Osteoblast (primary cell): ENCODE measurements at places on chromosomes 12 and 14. TPM values are rescaled to one million over a fixed set of nuclear protein-coding genes. Genes with fewer than 3 reads are reported as not detected.

The SUDS3 gene
- 25.9 and 29.7 TPM in 2 replicates for total RNA-seq

The MYBPC1 gene
- not detected in 2 replicates for total RNA-seq

The ALX1 gene
- not detected in 2 replicates for total RNA-seq

The GSKIP gene
- 22.4 and 26.8 TPM in 2 replicates for total RNA-seq

The C1R gene
- 313 and 330 TPM in 2 replicates for total RNA-seq

The OR6C68 gene
- total RNA-seq = not detected in 2 replicates

- H3K27me3 ChIP-seq = peaks cover 20% of the 10 kb centered on the region
- H3K4me1 ChIP-seq = no peaks in the 10 kb centered on the region
- no peak for DNase-seq
- H3K4me3 ChIP-seq = no peak overlapping the region
Measured at GRCh38 chr12:11922361-11922760, 148.4 kb upstream of the BCL2L14 start.

DNA sequence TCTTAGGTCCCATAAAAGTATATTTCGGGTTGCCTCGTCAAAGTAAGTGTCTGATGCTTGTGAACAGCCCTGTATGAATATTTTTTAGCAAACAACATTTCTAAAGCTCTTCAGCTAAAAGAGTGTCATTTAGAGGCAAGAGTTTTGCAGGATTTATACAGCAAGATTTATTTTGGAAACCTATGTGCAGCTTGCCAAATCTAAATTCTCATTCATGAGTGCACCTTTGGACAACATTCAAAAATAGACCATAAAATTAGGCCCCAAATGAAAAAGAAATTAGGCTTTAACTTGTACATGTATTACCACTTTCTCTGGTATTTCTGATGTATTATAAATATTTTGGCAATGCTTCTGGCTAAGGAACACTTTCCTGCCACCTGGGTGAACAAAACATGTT, 224.4 kb upstream of the PDZRN4 start:
- H3K36me3 ChIP-seq = no peaks in the 10 kb centered on the region
- H3K27me3 ChIP-seq = no peaks in the 10 kb centered on the region
- H3K4me1 ChIP-seq = no peaks in the 10 kb centered on the region
- H3K4me3 ChIP-seq = no peak overlapping the region

DNA sequence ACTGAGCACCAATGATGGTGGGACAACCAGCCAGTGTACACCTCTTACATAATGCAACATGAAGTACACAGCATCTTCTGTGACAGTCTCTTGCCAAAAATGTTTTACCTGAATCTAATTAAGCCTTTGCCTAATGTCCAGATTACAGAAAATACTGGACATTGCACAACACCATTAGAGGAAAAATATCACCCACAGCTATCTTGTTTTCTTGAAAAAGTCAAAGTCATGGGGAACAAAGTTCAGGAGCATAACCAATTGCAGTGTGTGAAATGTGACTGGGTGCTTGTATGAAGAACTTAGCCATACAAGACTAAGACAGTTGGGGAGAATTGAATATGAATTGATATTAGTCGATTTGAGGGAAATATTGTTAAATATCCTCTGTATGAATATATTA, 12.1 kb upstream of the ANO6 start:
- H3K27ac ChIP-seq = no peak overlapping the region
- H3K36me3 ChIP-seq = no peaks in the 10 kb centered on the region
- DNase-seq = no peak
- no peak overlapping the region for H3K4me3 ChIP-seq
- no peaks in the 10 kb centered on the region for H3K27me3 ChIP-seq
- no peaks in the 10 kb centered on the region for H3K4me1 ChIP-seq

- no peaks in the 10 kb centered on the region for H3K27me3 ChIP-seq
- peak; percentile 97 for DNase-seq
- H3K4me1 ChIP-seq = peaks cover 28% of the 10 kb centered on the region
- H3K27ac ChIP-seq = peak overlapping the region; percentile 72
- no peaks in the 10 kb centered on the region for H3K36me3 ChIP-seq
Measured at GRCh38 chr12:52836042-52836466, 1.9 kb upstream of the KRT79 start.

GRCh38 chr12:122250047-122250446, 16.2 kb downstream of the VPS33A start:
- DNase-seq = no peak
- peaks cover 16% of the 10 kb centered on the region for H3K36me3 ChIP-seq
- H3K4me3 ChIP-seq = no peak overlapping the region
- no peaks in the 10 kb centered on the region for H3K27me3 ChIP-seq

DNA sequence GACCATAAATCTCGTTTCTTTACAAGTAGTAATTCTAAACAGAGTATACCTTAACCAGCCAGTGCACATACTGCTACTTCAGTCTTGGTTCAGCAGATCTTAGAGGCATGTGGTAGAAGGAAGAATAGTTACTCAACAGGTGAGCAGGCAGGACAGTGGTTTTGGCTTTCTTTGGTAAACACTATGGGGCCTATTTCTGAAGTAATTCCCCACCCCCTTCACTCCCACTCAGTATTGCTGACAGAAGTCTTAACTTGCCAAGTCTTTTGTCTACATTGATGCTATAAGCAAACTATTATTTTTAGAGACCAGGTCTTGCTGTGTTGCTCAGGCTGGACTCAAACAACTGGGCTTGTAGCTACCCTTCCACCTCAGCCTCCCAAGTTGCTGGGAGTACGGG, 68.5 kb downstream of the FBXO34 start:
- H3K4me3 ChIP-seq = no peak overlapping the region
- H3K27ac ChIP-seq = no peak overlapping the region
- H3K36me3 ChIP-seq = no peaks in the 10 kb centered on the region
- no peak for DNase-seq
- peaks cover 4% of the 10 kb centered on the region for H3K4me1 ChIP-seq
- no peaks in the 10 kb centered on the region for H3K27me3 ChIP-seq

DNA sequence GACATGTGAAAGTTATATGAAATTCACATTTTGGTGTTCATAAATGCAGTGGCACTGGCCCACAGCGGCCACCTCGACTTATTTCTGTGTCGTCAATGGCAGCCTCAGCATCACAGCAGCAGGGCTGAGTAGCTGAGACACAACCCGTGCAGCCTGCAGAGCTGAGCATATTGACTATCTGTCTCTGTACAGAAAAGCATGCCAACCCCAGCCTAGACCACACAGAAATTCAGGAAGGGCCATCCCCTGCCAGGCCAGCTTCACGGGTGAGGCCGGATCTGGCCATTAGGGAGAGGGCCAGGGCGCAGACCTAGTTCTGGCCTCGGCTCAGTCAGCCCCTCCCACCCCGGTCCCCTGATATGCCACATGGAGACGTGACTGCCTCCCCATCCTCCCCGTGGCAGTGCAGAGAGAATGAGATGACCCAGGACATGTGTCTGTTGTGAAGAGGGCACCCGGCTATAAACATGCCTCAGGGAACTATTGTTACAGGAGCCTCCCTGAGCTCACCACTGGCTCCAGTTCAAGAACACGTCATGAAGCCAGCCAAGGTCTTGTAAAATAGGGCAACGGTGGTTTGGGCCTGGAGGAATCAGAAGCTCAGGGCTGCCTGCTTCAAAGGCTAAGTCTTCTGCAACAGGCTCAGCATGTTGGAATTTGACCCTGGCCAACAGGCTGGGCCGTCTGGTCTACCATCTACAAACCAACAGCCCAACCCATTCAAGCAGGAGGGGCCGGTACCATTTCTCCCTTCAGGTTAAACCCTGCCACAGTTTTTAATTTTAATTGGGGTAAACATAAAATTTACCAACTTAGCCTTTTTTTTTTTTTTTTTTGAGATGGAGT, 25.5 kb downstream of the SCARB1 start:
- H3K4me3 ChIP-seq = no peak overlapping the region
- H3K27me3 ChIP-seq = no peaks in the 10 kb centered on the region
- H3K4me1 ChIP-seq = peaks cover 5% of the 10 kb centered on the region
- peak overlapping the region; percentile 2 for H3K27ac ChIP-seq
- peak; percentile 97 for DNase-seq

GRCh38 chr12:129605666-129606065, 298.2 kb downstream of the TMEM132D start:
- no peaks in the 10 kb centered on the region for H3K36me3 ChIP-seq
- no peak for DNase-seq
- H3K27ac ChIP-seq = no peak overlapping the region

GRCh38 chr12:130615861-130616345, 100.2 kb downstream of the RIMBP2 start:
- no peaks in the 10 kb centered on the region for H3K4me1 ChIP-seq
- H3K4me3 ChIP-seq = no peak overlapping the region
- no peaks in the 10 kb centered on the region for H3K36me3 ChIP-seq
- DNase-seq = no peak
- H3K27ac ChIP-seq = no peak overlapping the region
- H3K27me3 ChIP-seq = no peaks in the 10 kb centered on the region

GRCh38 chr14:37480446-37481290, 114.4 kb downstream of the FOXA1 start:
- no peak overlapping the region for H3K4me3 ChIP-seq
- H3K27me3 ChIP-seq = no peaks in the 10 kb centered on the region
- DNase-seq = no peak

DNA sequence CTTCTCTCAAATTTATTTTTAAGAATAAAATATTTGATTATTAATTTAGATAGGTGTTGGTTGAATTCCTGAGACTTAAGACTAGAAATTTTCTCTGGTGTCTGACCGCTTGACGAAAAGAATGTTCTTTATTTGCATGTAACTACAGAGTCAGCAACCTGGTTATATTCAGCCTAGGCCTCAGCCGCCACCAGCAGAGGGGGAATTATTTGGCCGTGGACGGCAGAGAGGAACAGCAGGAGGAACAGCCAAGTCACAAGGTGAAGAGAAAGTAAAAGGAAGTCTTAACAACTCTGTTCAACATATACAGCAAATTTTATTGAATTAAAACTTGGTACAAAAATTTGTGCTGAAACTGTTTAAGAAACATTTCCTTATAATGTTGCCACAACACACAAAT, 5.2 kb downstream of the PIWIL1 start:
- no peaks in the 10 kb centered on the region for H3K4me1 ChIP-seq
- H3K36me3 ChIP-seq = no peaks in the 10 kb centered on the region
- H3K4me3 ChIP-seq = no peak overlapping the region

DNA sequence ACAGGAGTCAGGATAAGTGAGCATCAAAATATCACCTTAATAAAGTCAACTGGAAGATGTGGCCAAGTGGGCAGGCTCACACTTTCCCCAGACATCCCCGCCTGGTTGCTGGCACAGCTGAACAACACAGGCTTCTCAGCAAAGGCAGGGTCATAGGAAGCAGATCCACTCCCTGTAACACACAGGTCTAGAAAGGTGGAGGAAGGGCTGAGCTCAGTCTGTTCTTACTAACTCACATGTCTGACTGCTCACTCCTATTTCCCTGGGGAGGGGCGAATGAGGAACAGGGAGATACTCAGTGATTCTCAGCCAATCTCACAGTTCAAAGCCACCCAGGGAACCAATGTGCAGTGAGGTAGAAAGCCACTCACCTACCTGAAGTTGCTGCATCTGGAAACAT, 45.0 kb upstream of the AMN1 start:
- no peak overlapping the region for H3K4me3 ChIP-seq
- no peaks in the 10 kb centered on the region for H3K27me3 ChIP-seq
- no peaks in the 10 kb centered on the region for H3K4me1 ChIP-seq
- no peak overlapping the region for H3K27ac ChIP-seq
- DNase-seq = no peak
- H3K36me3 ChIP-seq = no peaks in the 10 kb centered on the region
